GM23248 (cell line): ENCODE measurements at places on chromosomes 3 and 15. TPM values are rescaled to one million over a fixed set of nuclear protein-coding genes. Genes with fewer than 3 reads are reported as not detected.
A peak's percentile ranks its signal among the peaks of the same experiment; 100 is the strongest.

DNA sequence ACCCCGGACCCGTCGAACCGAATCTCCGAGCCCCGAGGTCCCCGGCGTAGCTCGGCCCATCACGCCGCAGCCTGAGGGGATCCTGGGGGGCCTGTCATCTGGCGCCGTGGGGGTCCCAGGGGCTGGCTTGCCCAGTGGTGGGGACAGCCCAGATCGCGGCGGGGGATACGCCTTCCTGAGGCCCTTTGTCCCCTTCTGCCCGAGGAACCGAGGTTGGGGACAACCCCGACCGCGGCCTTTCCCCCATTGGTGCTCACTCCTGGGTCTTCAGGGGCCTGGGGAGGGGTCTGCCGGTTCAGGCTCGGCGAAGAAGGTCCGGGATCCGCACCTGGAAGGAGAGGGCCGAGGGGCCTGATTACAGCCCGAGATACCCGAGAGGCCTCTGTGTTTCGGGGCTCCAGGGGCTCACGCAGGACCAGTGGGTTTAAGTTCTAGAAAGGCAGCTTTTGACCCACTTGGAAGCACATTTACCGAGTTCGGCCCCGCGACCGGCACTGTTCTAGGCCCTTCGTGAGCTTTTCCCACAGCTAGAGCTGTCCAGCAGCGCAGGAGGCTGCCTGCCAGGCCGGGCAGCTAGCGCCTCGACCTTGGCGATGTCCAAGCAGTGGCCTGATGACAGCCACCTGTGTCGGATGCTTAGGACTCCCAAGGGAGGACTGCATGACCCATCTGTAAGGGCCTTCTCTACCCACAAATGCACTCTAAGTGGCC is 504 bp downstream of the ABHD2 start:
- peak; percentile 46 for DNase-seq

The CCR9 gene
- not detected in 2 replicates for polyA plus RNA-seq

The GRM2 gene
- not detected in 2 replicates for polyA plus RNA-seq

GRCh38 chr3:151974067-151974466 is 100.6 kb downstream of the SUCNR1 start:
- peak; percentile 79 for DNase-seq

GRCh38 chr3:114450008-114450596 is 156.3 kb downstream of the TIGIT start:
- no peak for DNase-seq

DNA sequence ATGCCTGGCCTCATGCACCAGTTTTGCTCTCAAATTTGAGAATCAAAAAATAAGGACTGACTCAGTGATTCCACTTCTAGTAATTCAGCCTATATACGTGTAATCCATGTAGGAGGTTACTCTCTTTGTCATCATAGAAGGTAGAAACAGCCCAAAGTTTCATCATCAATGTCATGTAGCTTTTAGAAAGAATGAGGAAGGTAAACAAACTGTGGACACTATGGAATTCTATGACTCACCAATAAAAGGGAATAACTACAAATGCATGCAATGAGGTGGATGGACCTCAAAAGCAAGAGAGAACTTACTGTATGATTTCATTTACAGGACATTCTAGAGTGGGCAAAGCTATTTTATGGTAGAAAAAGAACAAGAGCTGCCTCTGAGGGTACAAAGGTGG is 93.2 kb upstream of the LRIG1 start:
- DNase-seq: peak; percentile 76
